ENCODE measurements at places on chromosomes 16 and 17.

- peak; percentile 25 for DNase-seq
These were observed 161.1 kb upstream of the CACNG5 start for GRCh38 chr17:66673668-66674276.

- DNase-seq, result no peak
These were observed 56.7 kb downstream of the PLXDC1 start for GRCh38 chr17:39094607-39095308.

DNA sequence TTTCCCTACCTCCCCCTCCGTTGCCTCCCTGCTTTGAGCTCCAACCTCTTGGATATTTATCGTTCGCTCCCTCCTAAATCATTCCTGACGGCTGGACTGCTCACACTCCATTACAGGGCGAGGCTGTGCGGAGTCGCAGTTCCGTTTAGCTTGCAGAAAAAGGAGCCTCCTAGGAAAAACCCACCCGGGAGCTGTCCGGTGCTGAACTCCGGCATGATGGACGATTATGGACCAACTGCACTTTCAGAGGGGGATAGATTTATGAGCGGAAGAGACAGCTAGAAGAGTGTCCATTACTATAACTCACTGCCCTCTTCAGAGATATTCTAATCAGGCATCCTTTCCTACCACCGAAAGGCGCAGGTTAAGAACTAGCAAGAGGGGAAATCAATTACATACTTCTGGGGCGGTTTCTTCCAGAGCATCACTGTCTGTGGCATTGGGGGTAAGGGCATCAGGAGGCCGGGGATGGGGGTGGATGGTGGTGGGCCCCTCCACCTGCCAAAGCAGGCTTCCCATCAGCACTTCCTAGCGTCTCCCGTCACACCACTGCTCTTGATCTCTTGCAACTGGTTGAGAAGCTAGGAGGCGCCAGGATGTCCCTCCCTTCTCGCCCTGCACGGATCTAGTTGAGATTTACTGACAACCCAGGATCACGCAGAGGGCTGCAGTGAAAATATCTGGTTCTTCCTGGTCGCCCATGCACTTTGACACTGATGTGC is 251.2 kb downstream of the ENGASE start:
- DNase-seq, result no peak

- no peak for DNase-seq
These were observed 81.0 kb downstream of the TMEM100 start for GRCh38 chr17:55641676-55642081.
